Esophagus squamous epithelium (tissue), 5 donors: ENCODE measurements at places on chromosomes 7 and 10.

DNA sequence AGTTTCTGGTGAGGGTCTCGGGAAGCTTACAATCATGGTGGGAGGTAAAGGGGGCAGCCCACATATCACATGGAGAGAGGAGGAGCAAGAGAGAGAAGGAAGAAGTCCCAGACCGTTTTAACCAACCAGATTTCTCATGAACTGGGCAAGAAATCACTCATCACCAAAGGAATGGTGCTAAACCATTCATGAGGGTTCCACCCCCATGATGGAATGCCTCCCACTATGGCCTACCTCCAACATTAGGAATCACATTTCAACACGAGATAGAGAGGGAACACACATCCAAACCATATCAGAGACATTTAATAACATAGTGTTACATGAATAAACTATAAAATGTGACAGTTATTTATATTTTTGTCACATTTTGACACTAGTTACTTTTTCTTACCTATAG, 214.8 kb upstream of the MAGI2 start:
- DNase-seq: no peak

- no peak for DNase-seq
Observed at GRCh38 chr7:2016021-2016631, 216.6 kb downstream of the MAD1L1 start.

GRCh38 chr7:137354396-137354795, 10.9 kb upstream of the PTN start:
- DNase-seq: no peak

DNA sequence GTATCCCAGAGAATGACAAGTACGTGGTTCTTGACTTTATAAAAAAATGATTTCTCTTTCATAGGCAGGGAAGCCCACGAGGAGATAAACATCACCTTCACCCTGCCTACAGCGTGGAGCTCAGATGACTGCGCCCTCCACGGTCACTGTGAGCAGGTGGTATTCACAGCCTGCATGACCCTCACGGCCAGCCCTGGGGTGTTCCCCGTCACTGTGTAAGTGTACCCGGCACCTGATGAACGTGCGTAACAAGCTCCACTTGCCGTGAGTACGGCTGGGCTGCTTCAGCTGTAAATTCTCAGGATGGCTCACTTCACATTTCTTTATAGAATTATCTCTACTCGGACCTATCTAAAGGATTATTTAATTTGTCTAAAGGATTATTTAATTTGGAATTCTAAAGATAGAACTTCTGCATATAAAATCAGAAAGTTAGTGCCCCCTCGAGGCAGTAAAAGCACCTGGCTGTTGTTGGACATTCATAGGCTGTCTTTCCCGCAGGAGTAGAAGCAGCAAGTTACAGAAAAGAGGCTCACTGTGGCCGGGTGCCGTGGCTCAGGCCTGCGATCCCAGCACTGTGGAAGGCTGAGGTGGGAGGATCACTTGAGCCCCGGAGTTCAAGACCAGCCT, 27.6 kb downstream of the TMEM248 start:
- no peak for DNase-seq

GRCh38 chr10:43409385-43410109, 561 bp upstream of the HNRNPF start:
- DNase-seq: no peak

GRCh38 chr7:33099154-33099940, 9.9 kb downstream of the RP9 start:
- DNase-seq: no peak

DNA sequence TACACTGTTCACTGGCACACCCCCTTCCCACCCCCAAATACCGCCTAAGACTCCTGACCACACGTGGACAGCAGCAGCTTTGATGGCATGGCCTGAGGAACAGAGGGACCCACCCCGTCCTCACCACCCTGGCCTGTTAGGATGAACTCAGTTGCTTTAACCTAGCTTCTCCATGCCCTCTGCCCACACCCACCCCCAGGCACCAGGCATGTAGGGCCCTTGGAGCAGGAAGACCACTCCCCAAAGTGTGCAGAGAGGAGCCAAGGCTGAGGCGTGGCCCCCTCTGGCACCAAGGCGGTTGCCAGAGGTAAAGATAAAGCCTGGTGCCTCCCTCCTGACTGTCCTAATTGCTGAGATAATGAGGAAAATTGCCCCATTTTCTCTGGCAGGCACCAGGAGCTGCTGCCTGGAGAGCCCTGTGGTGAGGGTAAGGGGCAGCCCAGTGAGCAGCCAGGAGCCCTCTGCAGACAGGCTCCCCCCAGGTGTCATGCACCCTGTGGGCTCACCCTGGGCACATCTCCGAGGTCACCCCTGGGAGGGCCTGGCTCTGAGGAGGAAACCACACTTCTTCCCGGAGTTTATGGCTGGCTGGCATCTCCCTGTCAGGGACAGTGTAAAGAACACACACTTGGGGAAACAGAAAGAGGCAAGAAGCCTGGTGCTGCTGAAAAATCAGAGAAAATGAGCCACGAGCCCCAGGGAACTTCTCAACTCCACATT, 47.7 kb downstream of the LRRC20 start:
- no peak for DNase-seq

DNA sequence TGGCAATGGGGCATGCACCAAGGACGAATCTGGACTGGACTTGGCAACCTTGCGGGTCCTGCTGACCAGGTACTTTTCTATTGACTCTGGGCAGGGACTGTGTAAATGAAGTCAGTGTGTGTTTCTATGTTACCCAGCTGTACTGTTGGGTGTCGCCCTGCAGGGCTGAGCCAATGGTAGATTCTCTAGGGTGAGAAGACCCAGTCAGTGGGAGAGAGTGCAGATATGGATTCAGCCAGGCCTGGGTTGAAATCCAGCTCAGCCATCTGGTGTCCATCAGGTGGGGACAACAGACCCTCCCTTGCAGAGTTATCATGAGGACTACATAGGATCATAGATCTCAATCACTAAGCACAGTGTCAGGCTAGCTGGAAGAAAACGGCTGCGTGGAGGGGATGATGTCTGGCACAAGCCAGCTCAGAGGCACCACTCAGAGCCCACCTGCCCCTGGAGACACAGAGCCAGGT, 4.9 kb upstream of the PPIF start:
- no peak for DNase-seq

DNA sequence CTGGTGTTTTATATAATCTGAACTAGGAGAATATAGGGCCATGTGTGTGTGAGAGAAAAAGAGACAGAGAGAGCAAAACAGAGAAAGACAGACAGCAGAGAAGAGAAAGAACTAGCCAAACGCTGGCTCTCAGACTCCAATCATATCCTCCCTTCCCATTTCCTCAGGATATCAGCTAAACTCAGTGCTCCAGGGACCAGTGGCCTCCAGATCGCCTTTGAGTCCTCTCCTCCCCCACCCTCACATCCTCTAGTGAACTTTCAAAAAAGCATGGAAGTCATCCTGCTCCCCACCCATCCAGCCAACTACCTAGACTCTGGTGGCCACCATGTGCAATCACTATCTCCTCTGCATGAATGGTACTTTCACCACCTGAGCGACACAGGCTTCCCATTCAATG, 386.1 kb upstream of the NPVF start:
- no peak for DNase-seq
